Kidney glomerular epithelial cell (primary cell): ENCODE measurements at places on chromosomes 4 and X.
A peak's percentile ranks its signal among the peaks of the same experiment; 100 is the strongest.

GRCh38 chrX:19646282-19646681, 131.0 kb upstream of the MAP3K15 start:
- no peak for DNase-seq

- no peak for DNase-seq
These were observed 179.1 kb upstream of the GPRIN3 start for GRCh38 chr4:89486673-89487072.

DNA sequence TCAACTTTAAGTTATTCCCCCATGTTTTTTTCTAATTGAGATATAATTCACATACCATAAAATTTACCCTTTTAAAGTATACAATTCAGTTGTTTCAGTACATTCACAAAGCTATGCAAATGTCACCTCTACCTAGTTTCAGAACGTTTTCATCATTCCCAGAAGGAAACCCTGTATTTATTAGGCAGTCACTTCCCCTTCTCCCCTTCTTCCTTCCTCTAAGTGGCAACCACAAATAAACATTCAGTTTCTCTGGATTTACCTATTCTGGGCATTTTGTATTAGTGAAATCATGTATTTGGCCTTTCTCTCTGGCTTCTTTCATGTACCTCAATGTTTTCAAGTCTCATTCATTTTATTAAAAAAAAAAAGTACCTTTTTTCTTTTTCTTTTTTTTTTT, 101.9 kb downstream of the TET2 start:
- DNase-seq = no peak

DNA sequence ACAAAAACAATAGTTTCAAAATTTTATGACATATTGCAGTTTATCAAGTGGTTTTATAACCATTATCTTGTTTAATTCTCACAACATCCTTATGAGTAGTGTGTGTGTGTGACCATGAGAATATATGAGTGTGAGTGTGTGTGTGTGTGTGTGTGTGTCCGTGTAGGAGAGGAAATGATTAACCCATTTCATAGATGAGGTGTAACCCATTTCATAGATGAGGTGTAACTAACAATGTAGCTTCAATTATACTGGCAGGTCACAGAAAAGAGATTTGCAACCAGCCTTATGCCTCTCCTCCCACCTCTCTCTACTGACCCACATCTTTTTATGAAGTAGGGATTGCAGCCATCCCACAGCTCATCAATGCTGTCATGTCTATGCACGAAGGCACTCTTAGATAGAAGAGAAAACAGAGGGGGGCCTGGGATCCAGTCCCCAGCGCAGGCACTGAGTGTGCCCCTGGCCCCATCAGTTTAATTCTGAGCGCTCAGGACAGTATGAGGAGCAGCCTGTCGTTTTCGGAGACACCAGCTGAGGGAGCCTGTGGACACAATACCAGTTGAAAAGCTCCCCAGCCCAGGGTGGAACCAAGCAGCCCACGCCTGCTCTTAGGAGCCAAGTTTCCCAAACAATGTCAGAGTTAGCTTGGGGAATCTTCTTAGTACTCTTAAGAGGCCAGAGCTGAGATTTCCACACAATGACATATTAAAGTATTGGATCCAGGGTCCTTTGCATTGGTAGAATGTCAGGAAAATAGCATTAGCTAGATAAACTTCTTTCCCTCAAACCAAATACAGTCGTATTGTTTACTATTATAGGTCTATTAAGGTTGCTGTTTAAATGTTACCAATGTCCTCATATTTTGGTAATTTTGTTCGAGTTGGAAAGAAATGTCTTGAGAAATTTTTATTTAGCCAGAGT, 88.6 kb downstream of the PALLD start:
- DNase-seq = peak; percentile 74

- no peak for DNase-seq
These were observed 7.2 kb downstream of the IBSP start for GRCh38 chr4:87806520-87806919.

DNA sequence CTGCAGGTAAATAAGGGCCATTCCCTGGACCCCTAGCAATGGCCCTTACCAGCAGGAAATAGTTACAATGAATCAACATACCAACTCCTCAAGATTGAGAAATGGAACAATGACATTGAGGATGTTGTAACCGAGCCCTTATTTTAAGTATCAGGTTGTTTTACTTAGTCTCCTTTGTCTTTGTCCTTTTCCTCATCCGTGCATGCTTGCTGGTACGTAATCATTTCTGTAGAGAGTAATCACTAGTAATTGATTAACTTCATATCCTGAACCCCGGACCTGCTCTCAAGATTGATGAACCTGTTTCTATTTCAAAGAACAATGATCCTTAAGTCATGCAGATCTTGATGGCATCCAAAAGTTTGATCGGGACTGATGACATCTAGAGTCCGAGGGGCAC, 98.6 kb upstream of the LANCL3 start:
- DNase-seq = no peak

DNA sequence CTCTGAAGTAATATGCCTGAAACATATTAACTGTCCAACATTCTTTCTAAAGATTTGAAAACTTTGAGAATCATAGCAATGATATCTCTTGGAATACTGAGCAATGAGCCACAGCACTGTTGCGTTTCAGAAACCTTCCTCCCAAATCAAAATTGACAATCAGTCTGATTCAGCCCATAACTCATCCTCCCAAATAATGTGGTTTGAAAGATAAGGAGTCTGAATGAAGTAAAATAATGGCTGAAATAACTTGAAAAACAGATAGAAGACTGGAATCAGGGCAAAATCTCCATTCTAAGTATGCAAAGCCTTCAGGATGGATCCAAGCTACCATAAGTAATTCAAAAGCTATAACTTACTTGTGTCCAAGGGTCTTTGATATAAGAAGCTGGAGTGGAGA, 98.6 kb upstream of the PLS3 start:
- no peak for DNase-seq

GRCh38 chrX:30280428-30280827, 28.8 kb downstream of the NR0B1 start:
- DNase-seq = no peak

GRCh38 chrX:7828594-7828993, 14.4 kb upstream of the VCX start:
- DNase-seq = no peak

GRCh38 chr4:183624548-183624947, 34.4 kb downstream of the RWDD4 start:
- no peak for DNase-seq

DNA sequence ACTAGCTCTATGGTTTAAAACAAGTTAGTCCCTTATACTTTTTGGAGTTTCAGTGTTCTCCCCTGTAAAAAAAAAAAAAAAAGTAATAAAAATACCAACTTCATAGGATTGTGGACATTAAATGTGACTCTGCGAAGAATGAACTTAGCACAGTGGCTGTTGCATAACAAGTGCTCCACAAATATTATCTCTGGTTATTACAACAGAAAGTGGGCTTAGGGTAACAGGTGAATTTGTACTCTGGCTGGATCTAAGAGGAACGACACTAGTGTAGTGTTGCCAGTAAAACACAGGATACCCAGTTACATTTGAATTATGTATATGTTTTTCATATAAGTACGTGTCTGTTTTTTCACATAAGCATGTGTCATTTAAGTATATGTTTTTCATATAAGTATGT, 360.3 kb upstream of the CXorf51B start:
- no peak for DNase-seq

- DNase-seq = no peak
These were observed 32.7 kb downstream of the RBMX start for GRCh38 chrX:136847874-136848273.

DNA sequence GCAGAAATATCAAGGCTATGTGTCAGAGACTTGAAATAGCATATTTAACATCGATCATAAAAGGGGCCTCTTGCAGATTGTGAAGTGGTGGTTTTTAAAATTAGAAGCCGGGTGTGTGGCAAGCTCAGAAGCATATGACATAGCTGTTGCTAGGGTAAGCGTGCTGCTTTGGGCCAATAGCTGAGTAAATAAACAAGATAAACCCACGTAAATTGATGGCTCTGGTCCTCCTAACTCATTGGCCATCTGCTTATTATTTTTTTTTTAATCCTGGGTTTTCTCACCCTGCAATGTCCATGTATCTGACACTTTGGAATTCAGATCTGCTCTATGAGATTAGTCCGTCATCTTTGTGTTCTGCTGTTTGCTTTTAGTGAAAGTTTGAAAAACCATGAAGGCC, 32.6 kb upstream of the STOX2 start:
- DNase-seq = no peak

DNA sequence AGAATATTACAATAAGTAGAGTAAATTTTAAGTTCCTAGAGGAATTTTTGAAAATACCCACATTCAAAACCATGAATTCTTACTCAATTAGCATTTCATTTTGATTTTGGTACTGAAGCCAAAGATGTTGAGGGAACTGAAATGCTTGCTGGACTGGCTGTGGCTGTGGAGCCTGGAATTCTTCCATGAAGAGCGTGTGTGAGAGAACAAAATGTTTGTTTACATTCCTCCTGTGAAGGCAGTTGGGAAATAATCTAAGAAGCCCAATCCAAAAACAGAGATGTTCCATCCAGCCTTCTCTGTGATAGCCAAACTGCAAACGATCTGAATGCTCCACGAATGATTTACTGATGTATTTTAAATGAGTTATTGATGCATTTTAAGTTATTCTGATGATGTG, 3.8 kb upstream of the ADH1B start:
- DNase-seq = no peak

DNA sequence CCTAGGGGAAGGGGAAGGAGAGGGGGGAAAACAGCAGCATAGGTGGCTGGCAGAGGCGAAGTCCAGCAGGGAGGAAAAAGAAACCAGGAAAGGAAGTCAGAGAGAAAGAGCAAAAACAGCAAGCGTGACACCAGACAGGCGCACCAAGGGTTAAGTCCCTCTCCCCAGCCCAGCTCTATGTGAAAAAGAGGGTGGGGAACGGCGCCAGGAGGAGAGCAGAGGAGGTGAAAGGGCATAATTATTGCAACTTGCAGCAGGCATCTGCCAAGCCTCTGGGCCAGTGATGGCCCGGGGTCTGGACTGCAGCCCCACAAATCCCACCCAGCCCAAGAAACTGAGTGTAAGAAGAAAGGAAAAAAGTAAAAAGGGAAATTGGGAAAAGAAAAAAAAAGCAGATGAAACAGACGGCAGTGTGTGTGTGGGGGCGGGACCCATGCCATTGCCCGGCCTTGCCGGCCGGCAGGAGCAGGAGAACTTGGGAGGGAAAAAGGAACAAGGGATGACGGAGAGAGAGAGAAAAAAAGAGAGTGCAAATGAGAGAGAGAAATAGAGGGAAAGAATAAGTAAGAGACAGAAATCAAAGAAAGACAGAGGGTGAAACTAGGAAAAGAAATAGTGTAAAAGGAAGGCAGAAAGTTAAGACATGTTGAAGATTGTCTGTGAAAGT, 14.1 kb upstream of the RHOXF2 start:
- DNase-seq = no peak

DNA sequence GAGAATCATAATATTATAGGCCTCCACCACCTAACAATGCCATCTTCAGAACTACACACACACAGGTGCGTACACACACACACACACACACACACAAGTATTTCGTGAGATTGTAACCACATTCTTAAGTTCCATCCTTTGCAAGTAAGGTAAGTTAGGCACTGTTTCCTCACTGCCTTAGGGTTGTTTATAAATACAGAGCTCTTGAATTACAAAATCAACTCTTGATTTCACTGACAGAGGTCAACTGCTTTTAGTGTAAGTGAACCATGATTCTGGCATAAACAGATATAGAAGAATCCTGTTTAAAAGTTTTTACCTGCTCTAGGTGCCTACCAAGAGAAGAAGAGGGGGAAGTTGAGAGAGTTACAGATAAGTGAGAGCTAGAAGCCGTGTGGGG, 166.1 kb downstream of the DMD start:
- DNase-seq = no peak

GRCh38 chrX:120647127-120647526, 17.3 kb upstream of the C1GALT1C1 start:
- DNase-seq = no peak

DNA sequence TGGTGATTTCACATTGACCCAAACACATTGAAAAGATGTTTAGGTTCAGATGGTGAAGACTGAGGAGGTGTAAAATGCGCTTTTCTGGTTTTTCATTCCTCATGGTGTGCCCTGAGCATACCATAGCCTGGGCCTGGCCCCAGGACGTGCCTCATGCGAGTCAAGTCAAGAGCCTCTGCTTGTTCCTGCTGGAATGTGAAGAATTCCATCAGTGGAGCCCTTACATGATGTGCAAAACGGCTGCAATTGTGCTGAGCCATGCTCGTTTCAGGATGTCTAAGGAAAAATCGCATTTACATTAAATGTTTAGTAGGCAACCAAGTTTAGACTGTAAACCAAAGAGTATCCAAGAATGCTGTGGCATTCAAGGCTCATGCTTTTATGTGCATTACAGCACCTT, 34.9 kb downstream of the GYG2 start:
- no peak for DNase-seq

- DNase-seq = no peak
These were observed 82.3 kb upstream of the ADRA2C start for GRCh38 chr4:3683744-3684421.

DNA sequence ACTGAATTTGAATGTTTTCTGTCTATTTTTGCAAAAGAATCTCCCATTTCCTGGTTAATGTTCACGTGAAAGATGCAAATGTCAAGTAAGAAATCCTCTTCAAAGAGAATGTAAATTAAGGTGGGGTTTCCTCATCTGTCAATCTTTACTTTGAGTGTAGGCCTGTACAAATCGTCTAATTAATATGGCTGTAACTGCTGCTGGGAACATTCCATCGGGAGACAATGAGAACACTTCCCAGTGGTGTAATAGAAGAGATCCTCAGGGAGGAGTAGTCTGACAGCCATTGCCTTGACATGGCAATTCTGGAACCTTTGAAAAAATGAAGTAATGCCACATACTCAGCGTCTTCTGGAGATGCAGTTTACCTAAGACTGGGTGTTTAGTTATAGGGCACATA, 3.7 kb downstream of the EREG start:
- no peak for DNase-seq

DNA sequence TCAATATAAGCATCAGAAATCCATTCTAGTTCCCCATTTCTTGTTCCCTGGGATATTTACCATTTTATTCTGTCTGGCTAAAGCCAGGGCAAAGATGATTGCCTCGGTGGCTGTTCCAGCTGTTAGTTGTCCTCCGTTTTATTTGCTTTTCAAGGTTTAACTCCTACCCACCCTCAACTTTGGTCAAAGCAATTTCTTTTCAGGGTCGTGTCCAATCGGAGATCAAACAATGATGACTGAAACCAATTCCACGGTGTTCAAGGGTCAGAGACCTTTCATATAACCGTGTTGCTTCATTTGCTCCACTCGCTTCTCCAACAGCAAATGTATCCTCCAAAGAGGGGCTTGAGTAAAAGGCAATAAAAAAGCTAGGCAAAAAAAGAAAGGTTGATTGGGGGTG, 193.5 kb upstream of the FTHL17 start:
- DNase-seq = no peak

- no peak for DNase-seq
These were observed 270 bp downstream of the DNAAF6 start for GRCh38 chrX:107206697-107207065.

GRCh38 chr4:156870861-156871260, 100.7 kb downstream of the PDGFC start:
- DNase-seq = no peak
